Stimulated activated CD4-positive, alpha-beta T cell treated with anti-CD3 and anti-CD28 coated beads, Interleukin-1b, Interleukin-23, amount 100 ng/mL, for 1 hour (primary cell): ENCODE measurements at places on chromosomes 11 and 22.

DNA sequence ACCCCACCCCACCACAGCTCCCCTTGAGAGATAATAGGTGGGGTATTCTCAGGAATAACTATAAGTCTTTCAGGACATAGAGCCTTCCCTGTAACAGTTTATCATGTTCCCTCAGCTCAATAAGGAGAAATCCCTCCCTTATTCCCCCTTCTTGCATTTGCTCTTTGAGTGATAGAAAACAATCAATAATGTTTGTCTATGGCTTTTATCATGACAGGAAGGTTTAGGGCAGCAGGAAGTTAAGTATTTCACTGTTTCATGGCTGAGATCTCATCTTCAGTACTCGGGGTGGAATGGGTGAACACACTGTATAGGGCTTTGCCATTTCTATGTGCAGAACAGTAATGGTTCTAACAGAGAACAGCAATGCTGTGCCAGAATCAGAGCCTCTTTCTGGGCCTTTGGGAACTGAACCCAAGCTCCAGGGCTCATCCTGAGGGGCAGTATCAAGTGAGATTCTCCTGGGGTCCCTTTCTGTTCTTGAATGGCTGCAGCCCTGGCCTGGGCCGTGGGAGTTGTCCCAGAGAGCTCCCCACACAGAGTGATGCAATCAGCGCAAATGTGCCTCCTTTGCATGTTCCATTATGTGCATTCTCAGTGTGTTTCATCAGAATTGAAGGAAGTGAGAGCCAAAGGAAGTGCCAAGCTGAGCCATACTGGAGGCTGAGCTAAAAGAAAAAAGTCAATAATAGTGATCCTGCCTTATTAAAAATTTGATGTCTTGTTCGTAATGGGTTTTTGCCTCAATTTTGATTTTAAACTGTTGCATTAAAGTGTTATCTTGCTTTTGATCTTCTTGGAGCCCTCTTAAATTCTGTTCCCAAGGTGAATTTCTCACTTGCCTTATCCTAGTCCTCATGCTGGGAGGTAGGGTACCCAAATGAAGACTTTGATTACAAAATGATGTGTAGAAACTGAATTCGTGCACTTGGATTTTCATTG, 2.9 kb upstream of the CYP2R1 start:
- DNase-seq, result no peak

DNA sequence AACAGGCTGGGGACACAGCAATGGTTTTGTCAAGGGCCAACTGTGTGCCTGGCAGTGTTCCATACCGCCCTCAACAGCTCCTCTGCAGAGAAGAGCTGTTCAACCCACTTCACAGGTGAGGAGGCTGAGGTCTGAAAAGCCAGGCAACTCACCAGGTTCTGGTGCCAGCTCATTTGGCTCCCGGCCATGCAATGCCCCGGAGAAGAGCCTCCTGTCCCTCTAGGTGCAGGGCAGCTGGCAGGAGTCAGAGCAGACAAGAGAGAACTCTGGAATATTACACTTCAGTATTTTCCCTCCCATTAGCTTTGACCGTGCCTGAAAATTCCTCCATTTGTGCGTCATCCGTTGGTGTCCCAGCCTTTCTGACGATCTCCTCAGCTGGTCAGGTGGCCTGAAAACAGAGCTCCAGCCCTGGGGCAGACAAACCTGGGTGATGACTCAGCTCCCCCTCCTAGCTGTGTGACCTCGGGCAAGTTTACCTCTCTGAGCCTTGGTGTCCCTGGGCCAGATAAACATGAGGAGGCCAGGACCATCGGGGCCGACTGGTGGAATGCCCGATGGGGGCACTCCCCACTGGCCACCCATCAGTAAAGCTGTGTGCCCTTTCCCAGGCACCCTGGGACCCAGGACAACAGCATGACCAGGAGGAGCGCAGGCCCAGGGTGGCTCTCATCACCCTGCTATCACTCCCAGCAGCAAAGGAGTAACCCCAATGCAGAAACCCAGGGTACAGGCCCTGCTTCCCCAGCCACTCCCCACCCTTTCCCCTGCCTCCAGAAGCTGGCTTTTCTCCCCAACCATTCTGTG, 9.6 kb upstream of the C1QTNF6 start:
- DNase-seq, result no peak

- DNase-seq, result no peak
Measured at GRCh38 chr22:43298062-43298801, 44.9 kb downstream of the SCUBE1 start.

- no peak for DNase-seq
Measured at GRCh38 chr11:82930229-82930628, 28.7 kb downstream of the DDIAS start.

DNA sequence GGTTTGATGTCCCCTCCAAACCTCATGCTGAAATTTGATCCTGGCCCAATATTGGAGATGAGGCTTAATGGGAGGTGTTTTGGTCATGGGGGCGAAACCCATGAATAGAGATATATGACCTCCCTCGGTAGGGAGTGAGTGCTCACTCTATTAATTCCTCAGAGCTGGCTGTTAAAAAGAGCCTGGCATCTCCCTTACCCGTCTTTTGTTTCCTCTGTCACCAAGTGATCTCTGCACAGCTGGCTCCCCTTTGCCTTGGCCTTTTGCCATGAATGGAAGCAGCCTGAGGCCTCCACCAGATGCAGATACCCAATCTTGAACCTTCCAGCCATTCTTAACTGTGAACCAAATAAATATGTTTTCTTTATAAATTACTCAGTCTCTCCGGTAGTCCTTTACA, 4.5 kb upstream of the CCDC81 start:
- no peak for DNase-seq

DNA sequence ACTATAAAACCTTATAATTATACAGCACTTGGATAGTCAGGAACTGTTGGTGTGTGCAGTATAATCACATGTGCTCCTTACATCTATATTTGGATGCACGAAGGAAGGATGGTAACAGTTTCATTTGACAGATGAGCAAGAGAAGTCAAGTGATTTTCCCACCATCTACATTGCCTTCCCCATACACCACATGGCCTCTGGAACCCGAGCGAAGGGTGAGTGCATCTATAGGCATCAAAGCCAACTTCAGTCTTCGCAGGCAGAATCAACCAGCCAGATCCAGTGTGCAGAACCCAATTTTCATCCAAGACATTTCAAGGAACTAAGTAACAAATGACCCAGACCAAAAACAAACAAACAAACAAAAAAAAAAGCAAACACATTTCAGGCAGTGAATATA, 85.1 kb upstream of the BLID start:
- DNase-seq, result no peak

- DNase-seq, result no peak
Measured at GRCh38 chr22:47144791-47145425, 382.5 kb downstream of the TBC1D22A start.

GRCh38 chr22:29528144-29528543, 25.4 kb downstream of the THOC5 start:
- DNase-seq, result no peak

DNA sequence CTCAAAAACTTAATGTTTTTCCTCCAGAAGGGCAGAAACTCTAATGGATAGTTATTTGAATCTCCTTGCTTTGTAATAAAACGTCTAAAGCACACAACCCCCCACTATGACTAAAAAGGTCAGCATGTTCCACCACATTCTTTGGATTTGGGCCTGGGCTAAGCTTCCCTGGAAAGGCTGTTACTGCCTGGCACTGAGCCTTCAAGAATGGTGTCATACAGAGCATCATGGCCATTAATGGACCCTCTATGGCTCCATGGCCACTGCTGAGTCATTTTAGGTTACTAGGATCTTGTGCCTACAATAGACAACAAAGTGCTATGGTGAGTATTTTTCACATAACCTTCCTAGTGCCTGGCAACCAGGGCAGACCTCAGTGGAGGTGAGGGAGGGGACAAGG, 242.6 kb upstream of the FAT3 start:
- no peak for DNase-seq

GRCh38 chr11:128339792-128340191, 247.6 kb downstream of the ETS1 start:
- no peak for DNase-seq

- no peak for DNase-seq
Measured at GRCh38 chr11:71140206-71140919, 112.0 kb downstream of the SHANK2 start.

GRCh38 chr11:76209973-76210930, 4.0 kb upstream of the WNT11 start:
- no peak for DNase-seq

DNA sequence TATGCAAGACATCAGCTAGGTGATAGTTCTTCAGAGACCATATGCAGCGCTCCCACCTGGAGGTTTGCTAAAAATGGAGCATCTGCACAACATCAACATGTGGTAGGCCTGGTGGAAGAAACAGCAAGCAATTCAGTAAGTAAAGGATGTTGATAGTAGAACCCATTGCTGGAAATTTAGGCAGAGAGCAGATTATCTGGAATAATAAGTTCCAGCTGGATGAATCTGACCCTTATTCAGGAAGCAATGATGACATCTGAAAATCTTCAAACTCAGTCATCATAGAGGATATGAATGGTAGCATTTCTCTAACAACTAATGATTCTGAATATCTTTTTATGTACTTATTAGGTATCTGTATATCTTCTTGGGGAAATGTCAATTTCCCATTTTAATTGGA, 225.2 kb upstream of the ANO3 start:
- DNase-seq, result no peak

GRCh38 chr11:130070109-130070845, 583 bp downstream of the APLP2 start:
- DNase-seq, result no peak

GRCh38 chr22:47929073-47929472, 1166.6 kb downstream of the TBC1D22A start:
- DNase-seq, result no peak

- no peak for DNase-seq
Measured at GRCh38 chr11:111559800-111560464, 19.4 kb downstream of the LAYN start.

GRCh38 chr11:15577519-15577918, 462.8 kb downstream of the INSC start:
- no peak for DNase-seq

GRCh38 chr11:46879056-46879585, 33.0 kb upstream of the CKAP5 start:
- no peak for DNase-seq

- DNase-seq, result no peak
Measured at GRCh38 chr22:44326491-44326885, 13.7 kb upstream of the SHISAL1 start.

GRCh38 chr11:70399681-70400112, 1.4 kb downstream of the CTTN start:
- no peak for DNase-seq
